Activated CD4-positive, alpha-beta memory T cell treated with anti-CD3 and anti-CD28 coated beads, Interleukin-2, amount 10 ng/mL, durations not matched to agents 7 days and 5 days (primary cell): ENCODE measurements at places on chromosomes 4 and X. TPM values are rescaled to one million over a fixed set of nuclear protein-coding genes. Genes with fewer than 3 reads are reported as not detected.

DNA sequence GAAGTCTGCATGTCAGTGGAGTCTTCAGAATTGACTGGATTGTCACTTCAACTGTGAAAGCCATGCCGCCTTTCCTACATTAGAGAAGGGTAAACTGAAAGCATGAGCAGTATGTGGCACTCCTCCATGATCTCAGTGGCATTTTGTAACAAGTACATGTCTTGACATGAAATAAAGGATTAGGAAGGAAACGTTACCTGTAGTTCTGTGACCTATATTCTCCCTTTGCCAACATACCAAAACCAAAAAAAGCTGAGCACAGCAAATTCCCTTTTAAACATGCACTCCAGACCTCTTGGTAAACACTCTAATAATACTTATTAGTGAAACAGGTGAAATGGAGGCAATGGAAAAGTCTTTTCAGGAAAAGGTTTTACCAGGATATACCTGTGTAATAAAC, 344.2 kb downstream of the GRIA2 start:
- H3K27ac ChIP-seq: no peak overlapping the region
- no peaks in the 10 kb centered on the region for H3K4me1 ChIP-seq
- no peaks in the 10 kb centered on the region for H3K36me3 ChIP-seq
- no peak for DNase-seq
- no peak overlapping the region for H3K4me3 ChIP-seq
- no peaks in the 10 kb centered on the region for H3K27me3 ChIP-seq

GRCh38 chr4:185700630-185701029, 111.4 kb downstream of the SORBS2 start:
- H3K4me1 ChIP-seq: no peaks in the 10 kb centered on the region
- no peak for DNase-seq
- no peaks in the 10 kb centered on the region for H3K36me3 ChIP-seq
- H3K27me3 ChIP-seq: no peaks in the 10 kb centered on the region
- no peak overlapping the region for H3K4me3 ChIP-seq

TRPC5OS gene
- not detected for total RNA-seq

SLC26A1 gene
- total RNA-seq: not detected

DNA sequence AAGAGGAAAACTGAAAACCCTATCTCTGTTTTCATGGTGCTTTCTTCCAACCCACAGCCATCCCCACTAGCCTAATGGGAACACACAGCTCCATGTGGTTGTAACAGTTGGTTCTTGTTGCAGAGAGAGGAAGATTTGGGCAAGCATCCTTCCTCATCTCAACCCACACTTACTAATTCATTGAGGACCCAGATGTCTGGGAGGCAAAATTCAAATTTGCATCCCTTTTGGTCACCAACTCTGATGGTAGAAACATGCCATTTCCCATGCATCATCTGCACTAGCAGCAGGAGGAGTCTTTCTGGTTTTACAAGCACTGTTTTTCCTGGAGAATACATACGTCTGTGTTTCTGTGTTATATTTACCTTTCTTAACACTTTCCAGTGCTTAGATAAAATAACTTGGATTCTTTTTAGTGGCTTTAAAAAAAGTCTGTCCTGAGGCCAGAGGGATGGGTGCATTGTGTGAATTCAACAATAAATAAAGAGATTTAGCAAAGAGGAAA, 301.0 kb downstream of the KCTD8 start:
- H3K36me3 ChIP-seq: no peaks in the 10 kb centered on the region
- no peak overlapping the region for H3K4me3 ChIP-seq
- H3K4me1 ChIP-seq: no peaks in the 10 kb centered on the region
- no peak overlapping the region for H3K27ac ChIP-seq
- no peaks in the 10 kb centered on the region for H3K27me3 ChIP-seq

RRH gene
- total RNA-seq: not detected

MAP9 gene
- total RNA-seq: 3.6 TPM

- H3K27me3 ChIP-seq: no peaks in the 10 kb centered on the region
- peaks cover 11% of the 10 kb centered on the region for H3K4me1 ChIP-seq
- peaks cover 24% of the 10 kb centered on the region for H3K36me3 ChIP-seq
- DNase-seq: no peak
- H3K4me3 ChIP-seq: no peak overlapping the region
- H3K27ac ChIP-seq: no peak overlapping the region
Measured at GRCh38 chrX:154025230-154025629, 5.5 kb upstream of the IRAK1 start.

- H3K4me1 ChIP-seq: no peaks in the 10 kb centered on the region
- H3K27me3 ChIP-seq: no peaks in the 10 kb centered on the region
- no peak overlapping the region for H3K4me3 ChIP-seq
- H3K27ac ChIP-seq: no peak overlapping the region
- no peak for DNase-seq
- no peaks in the 10 kb centered on the region for H3K36me3 ChIP-seq
Measured at GRCh38 chr4:30783751-30784150, 63.6 kb downstream of the PCDH7 start.

GRCh38 chr4:10204401-10205058, 87.9 kb upstream of the WDR1 start:
- H3K4me1 ChIP-seq: no peaks in the 10 kb centered on the region
- DNase-seq: no peak
- peaks cover 6% of the 10 kb centered on the region for H3K27me3 ChIP-seq
- H3K36me3 ChIP-seq: no peaks in the 10 kb centered on the region
- H3K4me3 ChIP-seq: no peak overlapping the region

DNA sequence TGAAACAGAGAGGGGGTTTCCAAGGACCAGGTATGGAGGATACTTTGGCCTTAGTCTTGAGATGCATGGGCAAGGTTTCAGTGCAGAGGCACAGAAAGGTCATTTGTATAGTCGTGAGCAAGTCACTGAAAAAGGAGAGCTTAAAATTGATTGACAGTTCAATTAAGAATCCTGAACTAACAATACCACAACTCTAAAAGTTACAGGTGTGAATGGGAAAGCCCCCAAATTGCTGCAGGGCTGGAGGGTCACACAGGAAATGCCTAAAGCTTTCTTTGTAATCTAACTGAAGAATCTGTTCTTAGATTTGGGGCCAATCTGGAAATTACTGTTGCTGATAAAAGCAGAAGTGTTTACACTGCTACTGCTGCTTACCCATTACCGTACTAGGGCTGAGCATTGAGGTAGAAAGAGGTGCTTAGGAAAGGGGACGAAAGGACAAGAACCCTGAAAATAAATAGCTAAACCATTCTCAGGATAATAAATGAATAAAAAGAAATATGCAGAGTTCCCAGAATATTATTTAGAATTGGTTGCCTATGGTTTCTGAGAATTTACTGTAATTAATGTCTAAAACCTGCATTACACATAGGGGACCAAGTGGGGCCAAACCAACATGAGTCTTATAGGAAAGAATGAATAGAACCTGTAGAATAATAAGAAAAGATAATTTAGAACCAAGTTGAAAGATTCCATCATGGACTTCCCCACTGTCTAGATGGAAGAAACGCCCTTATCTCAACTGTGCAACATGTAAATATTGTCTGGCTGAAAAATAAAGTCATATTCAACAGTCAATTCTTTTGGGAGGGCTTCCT, 91.9 kb upstream of the PPP1R2C start:
- peaks cover 3% of the 10 kb centered on the region for H3K4me1 ChIP-seq
- H3K27me3 ChIP-seq: no peaks in the 10 kb centered on the region
- H3K36me3 ChIP-seq: no peaks in the 10 kb centered on the region

DNA sequence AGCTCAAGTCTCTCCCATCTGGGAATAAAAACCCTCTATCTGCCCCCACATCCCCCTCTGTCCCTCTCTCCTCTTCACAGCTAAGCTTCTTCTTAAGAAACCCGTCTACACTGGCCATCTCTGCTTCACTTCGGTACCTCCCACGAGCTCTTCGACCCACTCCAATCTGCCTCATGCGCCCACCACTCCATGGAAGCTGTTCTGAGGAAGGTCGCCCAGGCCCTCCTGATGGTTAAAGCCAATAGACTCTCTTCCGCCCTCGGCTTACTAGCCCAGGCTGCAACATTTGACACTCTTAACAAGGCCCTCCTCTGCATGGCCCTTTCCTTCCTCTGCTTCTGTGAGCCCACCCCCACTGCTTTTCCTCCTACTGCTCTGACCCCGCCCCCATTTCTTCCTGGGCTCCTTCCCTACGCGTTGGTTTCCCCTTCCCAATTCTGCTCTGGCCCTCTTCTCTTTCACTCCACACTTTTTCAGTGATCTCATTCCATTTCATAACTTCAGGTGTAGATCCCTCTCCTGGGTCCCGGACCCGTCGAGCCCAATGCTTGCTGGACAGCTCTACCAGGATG, 11.8 kb downstream of the IQSEC2 start:
- no peak overlapping the region for H3K4me3 ChIP-seq
- H3K27ac ChIP-seq: no peak overlapping the region
- peaks cover 4% of the 10 kb centered on the region for H3K27me3 ChIP-seq
- H3K4me1 ChIP-seq: peaks cover 4% of the 10 kb centered on the region
- H3K36me3 ChIP-seq: no peaks in the 10 kb centered on the region
- DNase-seq: no peak

TREX2 gene
- 1.1 TPM for total RNA-seq

- no peak for DNase-seq
- H3K27ac ChIP-seq: no peak overlapping the region
- no peak overlapping the region for H3K4me3 ChIP-seq
- H3K27me3 ChIP-seq: no peaks in the 10 kb centered on the region
Measured at GRCh38 chr4:9679704-9680478, 101.5 kb upstream of the DRD5 start.

SNX12 gene
- 43.5 TPM for total RNA-seq
